ENCODE measurements at places on chromosomes 13 and 19.

GRCh38 chr19:12331211-12331941 is 2.1 kb downstream of the ZNF563 start:
- DNase-seq, result peak; percentile 87

DNA sequence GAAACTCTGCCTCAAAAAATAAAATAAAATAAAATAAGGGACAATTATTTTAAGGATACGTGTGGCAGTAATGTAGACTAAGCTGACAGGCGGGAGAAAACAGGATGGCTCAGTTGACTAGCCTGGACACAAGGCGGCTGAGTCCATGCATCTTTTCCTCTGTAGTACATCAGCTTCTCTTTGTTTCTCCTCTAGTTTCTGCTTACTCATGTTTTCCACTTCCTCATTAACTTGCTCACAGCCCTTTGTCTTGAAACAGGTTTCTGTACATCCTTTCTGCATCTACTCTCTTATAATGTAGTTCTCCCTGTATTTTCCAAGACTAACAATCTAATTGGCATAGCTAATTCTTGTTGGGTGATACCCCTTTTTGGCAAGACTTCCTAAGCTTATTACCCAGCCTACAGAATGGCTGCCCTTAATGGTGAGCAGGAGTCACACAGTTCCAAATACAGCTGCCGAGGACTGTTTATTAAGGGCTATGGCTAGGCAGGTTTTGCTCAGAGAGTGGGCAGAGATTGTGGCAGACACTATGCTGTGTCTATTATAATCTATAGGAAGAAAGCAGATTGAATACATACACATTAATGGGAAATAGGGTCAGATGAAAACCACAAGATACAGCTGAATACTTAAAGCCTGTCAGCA is 58.7 kb upstream of the KLF5 start:
- DNase-seq, result no peak

GRCh38 chr13:97019236-97019635 is 25.0 kb upstream of the OXGR1 start:
- no peak for DNase-seq

DNA sequence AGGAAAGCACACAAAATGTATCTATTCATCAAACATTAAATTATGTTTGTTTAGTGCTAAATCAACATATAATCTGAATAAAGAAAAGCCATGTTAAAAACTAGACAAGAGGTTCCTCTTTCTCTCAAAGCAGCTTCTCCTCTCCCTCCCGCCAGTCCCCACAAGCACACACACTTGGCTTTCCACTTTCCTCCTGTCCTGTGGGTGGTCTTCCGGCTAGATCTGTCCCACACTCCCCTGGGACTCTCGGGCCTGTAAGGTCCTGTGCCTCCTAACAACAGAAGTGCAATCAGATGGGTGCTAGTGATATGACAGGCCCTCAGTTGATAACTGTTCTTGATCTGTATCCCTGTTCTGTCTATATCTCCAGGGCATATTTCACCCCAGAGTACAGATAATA is 45.6 kb upstream of the RAP2A start:
- DNase-seq, result no peak

GRCh38 chr13:35712907-35713761 is 236.6 kb upstream of the MAB21L1 start:
- DNase-seq, result no peak

DNA sequence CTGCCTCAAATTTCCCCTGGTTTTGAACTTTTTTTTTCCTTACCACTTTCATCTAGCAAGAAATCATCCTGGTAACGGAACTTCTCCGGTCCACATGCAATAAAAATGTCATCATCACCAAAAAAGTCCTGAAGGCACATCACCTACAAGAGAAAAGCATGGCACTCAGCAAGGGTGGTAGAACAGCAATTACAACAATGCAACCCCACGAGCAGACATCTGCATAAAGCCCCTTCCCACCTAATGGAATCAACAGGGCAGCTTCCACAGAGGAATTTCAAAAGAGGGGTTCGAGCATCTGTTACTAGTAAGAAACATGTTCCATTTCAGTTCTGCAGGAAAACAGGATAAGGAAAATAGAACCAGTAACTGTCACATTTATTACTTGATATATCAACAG is 183.9 kb downstream of the DCLK1 start:
- no peak for DNase-seq

DNA sequence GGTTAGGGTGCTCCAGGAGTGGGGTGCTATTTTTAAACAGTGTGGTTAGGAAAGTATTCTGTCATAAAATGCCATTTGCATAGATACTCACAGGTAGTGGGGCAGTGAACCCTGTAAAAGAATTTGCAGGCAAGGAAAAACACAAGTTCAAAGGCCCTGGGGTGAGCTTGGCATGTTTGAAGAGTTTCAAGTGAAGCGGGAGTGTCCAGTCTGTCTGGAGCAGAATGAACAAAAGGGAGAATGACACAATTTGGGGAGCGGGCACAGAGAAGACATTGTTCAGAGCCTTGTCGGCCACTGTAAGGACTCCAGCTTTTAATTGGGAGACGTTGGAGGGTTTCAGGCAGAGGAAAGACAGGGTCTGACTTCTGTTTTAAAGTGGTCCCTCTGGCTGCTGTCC is 2.8 kb downstream of the GRWD1 start:
- no peak for DNase-seq

GRCh38 chr13:82749551-82749950 is 1132.7 kb downstream of the SLITRK1 start:
- no peak for DNase-seq

- DNase-seq, result no peak
Observed at GRCh38 chr19:54928299-54928698, 19.0 kb downstream of the NLRP7 start.

Data from stimulated activated CD8-positive, alpha-beta memory T cell treated with anti-CD3 and anti-CD28 coated beads, Interleukin-4, amount 100 ng/mL, for 48 hours (primary cell).